Tongue (tissue), 3 donors: ENCODE measurements at places on chromosomes 1 and 21.

- no peak for DNase-seq
These were observed 70.6 kb upstream of the PTGFR start for GRCh38 chr1:78420181-78420580.

DNA sequence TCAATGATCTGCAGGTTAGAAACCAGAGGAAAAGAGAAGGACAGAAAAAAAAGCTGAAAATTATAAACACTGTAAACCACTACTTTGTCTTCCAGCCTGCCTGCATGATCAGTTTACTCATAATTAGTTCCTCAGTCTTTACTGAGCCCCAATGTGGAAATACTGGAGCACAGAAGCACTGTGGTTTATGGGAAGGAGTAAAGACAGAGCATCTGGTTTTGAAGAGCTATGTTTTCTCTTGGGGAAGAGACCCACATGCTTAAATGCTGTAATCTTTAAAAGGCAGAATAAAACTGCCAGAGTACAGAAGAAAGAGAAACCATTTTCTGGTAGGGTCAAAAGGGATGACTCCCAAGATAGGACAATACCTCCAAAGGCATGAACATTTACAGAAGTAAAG, 159.0 kb upstream of the ZNHIT6 start:
- DNase-seq: no peak

DNA sequence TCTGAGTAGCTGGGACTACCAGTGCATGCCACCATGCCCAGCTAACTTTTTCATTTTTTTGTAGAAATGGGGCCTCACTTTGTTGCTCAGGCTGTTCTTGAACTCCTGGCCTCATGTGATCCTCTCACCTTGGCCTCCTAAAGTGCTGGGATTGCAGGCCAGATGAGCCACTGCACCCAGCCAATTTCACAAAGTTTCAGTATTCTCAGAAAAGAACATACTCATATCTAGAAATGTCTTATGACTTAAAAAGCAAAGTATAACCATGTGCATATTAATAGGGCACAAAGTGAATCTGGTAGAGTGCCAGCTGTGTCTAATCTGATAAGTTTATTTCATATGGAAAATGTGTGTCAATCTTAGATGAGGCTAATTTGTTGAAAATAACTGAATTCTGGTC, 87.5 kb upstream of the CACYBP start:
- no peak for DNase-seq

- DNase-seq: no peak
These were observed 6.6 kb downstream of the PAPPA2 start for GRCh38 chr1:176469450-176470010.

GRCh38 chr21:26965040-26965906, 1.6 kb downstream of the ADAMTS5 start:
- peak; percentile 73 for DNase-seq

- DNase-seq: no peak
These were observed 115.5 kb downstream of the CNIH3 start for GRCh38 chr1:224731633-224732032.

DNA sequence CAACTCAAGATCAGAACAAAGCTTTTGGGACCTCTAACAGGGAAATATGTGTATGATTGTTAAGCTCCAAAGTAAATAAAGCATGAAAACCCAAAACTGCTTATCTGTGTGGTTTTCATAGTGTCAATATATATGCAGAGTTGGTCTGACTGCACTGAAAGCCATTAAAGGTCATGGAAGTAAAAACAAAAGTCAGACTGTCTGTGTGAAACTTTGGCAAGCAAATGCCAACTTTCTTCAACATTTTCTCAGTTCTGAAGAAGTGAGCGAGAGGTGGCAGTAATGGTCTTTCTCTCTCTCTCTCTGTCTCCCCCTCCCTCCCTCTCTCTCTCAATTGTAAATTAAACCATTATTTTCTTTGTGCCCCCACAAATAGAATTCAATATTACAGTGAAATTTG, 100.1 kb upstream of the S1PR1 start:
- no peak for DNase-seq

GRCh38 chr21:40616377-40616704, 230.6 kb downstream of the DSCAM start:
- no peak for DNase-seq

GRCh38 chr21:34280389-34280795, 83.4 kb upstream of the KCNE2 start:
- peak; percentile 78 for DNase-seq

DNA sequence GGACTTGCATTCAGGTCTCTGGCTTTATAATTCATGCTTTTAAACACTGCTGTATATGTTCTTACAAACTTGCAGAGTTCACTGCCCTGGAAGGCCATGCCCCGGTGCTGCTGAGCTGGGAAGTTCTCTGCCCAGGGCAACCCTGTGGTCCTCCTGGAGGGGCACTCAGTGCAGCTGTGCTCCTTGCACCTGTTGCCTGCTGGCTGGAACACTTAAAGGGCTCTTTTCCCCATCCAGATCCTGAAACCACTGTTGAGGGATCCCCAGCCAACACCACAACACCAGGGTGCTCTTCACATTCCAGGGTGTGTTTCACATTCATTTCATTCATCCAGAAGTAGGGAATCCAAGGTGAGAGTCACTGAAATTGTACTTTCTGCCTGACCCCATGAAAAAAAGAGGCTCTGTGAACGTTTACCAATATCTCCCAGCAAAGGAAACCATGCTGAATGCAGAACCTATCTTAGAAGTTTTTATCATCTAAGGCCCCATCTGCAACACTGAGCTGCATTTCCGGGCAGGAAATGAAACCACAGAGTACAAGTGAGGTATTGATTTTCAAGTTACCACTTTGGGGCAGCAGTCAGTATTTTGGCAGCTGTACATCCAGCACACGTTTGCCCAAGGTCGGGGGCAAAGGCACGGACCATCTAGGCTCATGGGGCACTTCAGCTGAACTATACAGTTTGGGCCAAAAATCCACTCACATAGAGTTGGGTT, 16.4 kb upstream of the KIAA0040 start:
- peak; percentile 68 for DNase-seq
